ENCODE measurements at places on chromosomes 4 and X. TPM values are rescaled to one million over a fixed set of nuclear protein-coding genes. Genes with fewer than 3 reads are reported as not detected.

DNA sequence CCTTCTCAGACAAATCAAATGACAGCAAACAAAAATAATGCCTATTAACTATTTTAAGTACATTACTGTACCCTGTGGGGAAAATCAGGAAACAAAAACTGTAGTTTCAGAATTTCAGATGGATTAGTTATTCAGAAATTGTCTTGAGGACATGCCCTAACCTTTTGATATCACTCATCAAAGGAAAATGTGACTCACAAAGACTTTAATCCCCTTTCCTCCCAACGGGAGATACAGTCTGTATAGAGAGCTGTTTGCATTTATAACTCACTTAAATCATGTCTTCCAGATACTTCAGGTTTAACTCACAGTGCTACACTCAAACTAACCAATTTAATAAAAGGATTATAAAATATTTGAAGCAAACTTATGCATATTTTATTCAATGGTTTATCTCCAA lies 304.0 kb downstream of the MAPK10 start:
- no peak for DNase-seq

- no peak for DNase-seq
These were observed 95.3 kb upstream of the EGFL6 start for GRCh38 chrX:13474164-13474516.

The DCAF4L1 gene
- 0.40 TPM for total RNA-seq

DNA sequence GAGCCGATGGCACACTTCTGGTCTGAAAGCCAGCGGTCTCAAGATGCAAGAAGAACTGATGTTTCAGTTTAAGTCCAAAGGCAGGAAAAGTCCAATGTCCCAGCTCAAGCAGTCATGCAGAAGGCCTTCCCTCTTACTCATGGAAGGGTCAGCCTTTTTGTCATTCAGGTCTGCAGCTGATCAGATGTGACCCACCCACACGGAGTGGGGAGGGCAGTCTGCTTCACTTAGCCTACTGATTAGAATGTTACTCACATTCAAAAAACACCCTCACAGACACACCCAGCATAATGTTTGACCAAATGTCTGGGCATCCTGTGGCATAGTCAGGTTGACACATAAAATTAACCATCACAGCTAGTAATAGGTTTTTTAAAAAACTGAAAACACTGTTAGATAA lies 6.6 kb downstream of the HCCS start:
- no peak for DNase-seq

GRCh38 chr4:181594188-181594587 lies 649.0 kb upstream of the TENM3 start:
- no peak for DNase-seq

The MAGEC1 gene
- not detected for total RNA-seq

The GPC3 gene
- not detected for total RNA-seq

The MAGEB2 gene
- 60.3 TPM for total RNA-seq

DNA sequence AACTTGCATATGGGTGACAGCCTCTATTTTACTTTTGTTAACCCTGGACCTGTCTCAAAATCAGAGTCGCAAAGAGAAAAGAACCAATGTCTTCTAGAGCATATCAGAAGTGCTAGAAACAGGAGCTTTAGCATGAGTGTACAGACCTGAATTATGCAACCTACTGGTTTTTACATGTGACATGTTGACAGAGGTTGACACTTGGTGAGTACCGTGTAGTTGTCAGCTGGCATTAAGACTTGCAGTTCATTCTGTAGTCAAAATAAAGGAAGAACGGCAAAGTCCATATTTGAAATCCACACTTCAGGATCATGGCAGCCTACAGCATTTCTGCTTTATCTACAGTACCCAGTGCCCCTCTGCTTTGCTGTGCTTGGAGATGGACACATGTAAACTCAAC lies 291.9 kb upstream of the TENM3 start:
- no peak for DNase-seq

The PHOX2B gene
- total RNA-seq = not detected
